Small intestine (tissue), 16 donors: ENCODE measurements at places on chromosomes 11 and 22. TPM values are rescaled to one million over a fixed set of nuclear protein-coding genes. Genes with fewer than 3 reads are reported as not detected.

OR8D4 gene
- not detected for polyA plus RNA-seq

CSRP3 gene
- polyA plus RNA-seq: 1.3 TPM

RAB39A gene
- polyA plus RNA-seq: 2.1 TPM

BTG4 gene
- not detected for polyA plus RNA-seq

FIBIN gene
- 6.1 TPM for polyA plus RNA-seq

APOBEC3G gene
- 1.3 TPM for polyA plus RNA-seq

LMO2 gene
- polyA plus RNA-seq: 2.5 TPM

OR8A1 gene
- not detected for polyA plus RNA-seq

DNA sequence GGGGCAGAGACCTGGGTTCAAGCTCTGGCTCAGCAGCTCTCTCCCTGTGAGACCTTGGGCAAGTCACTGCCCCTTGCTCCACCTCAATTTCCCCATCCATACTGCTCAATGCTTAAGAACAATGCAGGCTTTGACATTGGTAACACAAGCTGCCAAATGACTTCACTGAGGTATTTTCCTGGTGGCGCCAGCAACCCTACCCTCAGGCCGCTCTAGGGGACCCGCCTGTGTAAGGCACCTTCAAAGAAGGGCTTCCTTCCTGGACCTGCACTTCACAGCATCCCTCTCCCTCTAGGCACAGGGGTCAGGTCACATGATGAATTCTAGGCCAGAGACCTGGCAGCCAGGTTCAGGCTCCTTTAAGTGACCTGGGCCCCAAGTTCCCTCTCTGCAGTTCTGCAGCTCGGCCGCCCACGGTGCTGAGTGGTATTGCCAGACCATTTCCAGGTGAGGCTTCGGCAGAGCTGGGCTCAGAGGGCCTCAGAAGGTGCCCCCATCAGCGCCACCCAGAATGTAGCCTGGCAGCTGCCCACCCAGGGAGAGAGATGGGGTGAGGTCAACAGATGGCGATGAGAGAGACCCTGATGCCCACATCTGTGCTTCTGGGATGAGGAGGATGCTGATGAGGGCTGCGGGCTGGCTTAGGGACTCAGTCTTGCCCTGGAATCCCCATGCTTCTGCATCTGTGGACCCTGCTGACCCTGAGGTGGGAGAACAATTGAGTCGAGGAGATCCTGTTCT lies 4.5 kb downstream of the WNT11 start:
- no peak for DNase-seq

GRCh38 chr11:48054994-48055291 lies 74.6 kb downstream of the PTPRJ start:
- DNase-seq: no peak

- DNase-seq: no peak
Measured at GRCh38 chr11:9158898-9159391, 67.5 kb upstream of the SCUBE2 start.

- no peak for DNase-seq
Measured at GRCh38 chr11:70912226-70912840, 340.0 kb downstream of the SHANK2 start.

- no peak for DNase-seq
Measured at GRCh38 chr22:46913351-46913750, 150.9 kb downstream of the TBC1D22A start.

DNA sequence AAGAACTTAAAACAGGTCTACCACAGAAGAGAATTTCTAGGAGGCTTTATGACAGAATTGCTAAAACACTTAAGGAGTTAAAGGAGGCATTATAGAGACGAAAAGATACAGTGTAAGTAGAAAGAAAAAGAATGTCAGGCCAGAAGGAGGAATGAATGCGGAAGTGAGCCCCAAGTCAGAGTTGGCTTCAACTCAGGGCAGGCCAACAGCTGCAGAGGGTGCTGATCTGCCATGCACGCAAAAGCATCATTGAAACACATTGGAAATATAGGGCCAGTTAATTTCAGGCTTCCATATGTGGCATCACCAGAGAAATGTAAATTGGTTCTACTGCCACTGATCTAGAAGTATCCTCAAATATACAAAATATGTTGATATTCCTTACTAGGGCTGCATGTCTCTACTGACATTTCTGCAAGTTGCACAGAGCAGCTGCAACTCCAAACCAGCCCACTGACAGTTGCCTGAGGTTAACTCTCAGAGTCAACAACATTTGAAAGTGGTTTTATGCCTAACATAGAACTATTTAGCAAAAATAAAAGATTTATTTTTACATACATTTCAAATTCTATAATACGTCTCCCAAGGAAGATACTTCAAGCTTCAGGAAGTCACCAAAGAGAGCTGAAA lies 324.1 kb downstream of the C11orf87 start:
- no peak for DNase-seq

- DNase-seq: no peak
Measured at GRCh38 chr11:60941371-60942119, 10.4 kb downstream of the SLC15A3 start.

DNA sequence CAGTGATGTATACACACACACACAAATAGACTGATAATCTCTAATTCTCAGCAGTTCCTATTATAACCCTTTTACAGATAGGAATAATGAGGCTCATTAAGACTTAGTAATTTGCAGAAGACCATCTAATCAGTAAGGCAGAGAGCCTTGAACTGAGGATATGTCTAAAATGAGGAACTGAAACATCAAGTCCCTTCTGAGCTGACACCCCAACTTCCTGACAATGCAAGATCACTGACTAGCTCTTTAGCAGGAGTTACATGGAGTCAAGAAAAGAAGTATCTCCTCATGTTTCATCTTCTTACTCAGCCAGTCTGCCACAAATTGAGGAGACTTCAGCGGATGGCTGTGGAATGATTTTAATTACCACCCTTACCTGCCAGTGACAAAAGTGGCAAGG lies 193.0 kb downstream of the MSANTD4 start:
- no peak for DNase-seq

- no peak for DNase-seq
Measured at GRCh38 chr11:102806296-102806695, 8.3 kb upstream of the MMP1 start.

DNA sequence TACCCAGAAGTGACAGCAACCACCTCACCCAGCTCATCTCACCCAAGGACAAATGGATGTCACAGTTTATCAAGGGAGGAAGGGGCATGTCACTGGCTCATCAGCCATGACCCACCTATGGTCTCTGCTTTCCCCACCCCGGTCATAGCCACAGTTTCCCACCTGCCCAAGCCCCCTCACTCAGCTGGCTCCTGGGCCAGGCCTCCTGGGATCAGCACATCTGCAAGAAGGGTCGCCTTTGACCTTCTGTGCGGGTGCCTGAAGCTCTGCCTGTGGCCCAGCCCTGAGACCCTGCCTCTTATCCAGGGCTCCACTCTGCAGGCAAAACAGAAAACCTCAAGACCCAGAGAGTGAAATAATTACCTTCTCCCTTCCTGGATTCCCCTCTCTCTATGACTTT lies 236.4 kb downstream of the BUD13 start:
- DNase-seq: no peak

GRCh38 chr11:14386895-14387480 lies 28.0 kb upstream of the RRAS2 start:
- no peak for DNase-seq
